Stimulated activated CD8-positive, alpha-beta memory T cell treated with anti-CD3 and anti-CD28 coated beads, Interleukin-7, amount 100 ng/mL, for 4 hours (primary cell): ENCODE measurements at places on chromosomes 12 and 14.

DNA sequence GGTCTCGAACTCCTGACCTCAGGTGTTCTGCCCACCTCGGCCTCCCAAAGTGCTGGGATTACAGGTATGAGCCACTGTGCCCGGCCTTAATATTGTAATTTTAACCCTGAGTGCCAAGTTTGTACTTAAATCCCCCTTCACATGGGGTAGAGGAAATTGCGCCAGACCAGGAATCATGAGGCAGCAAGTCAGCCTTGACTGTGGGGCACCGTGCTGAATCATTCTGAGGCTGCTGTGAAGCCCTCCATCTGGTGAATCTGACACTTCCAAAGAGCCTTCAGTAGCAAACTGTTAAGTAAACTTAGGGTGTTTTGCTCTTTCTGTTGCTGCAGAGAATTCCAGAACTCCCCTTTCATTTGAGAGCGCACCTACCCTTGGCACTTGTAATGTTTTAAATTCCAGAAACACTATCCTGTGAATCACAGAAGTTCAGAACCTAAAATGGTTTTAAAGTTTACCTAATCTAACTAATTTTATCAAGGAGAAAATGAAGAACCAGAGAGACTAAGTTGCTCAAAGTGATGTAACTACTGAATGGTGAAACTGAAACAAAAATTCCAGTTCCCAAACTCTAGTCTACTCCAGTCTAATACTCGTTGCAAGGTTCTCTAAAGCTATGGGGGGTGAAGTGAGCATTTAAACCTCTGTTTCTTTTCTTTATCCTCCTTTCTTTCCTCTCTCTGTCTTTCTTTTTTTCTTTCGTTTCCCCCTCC is 7.5 kb downstream of the HEBP1 start:
- DNase-seq, result no peak

GRCh38 chr14:22474730-22475351 is 114.2 kb downstream of the DAD1 start:
- no peak for DNase-seq

DNA sequence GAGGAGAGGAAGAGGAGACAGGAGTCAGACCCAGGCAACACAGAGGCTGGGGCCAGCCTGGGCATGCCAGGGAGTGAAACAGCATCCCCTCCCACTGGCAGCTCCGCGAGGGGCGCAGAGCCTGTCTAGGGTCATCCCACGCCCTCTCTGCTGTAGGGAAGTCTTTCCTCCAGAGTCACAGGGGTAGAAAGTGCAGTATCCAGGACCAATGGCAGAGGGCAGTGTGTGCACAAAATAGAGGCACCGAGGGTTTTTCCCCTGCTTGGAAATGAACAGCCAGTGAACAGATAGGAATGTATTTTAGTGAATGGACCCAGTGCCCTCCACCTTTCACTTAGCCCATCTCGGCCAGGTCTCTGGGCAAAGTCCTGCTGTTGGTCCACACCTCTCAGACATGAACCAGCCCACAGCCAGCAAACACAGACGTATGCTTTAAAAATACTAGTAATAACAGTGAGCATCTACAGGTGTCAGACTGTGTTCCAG is 9.4 kb upstream of the KRT74 start:
- peak; percentile 33 for DNase-seq

DNA sequence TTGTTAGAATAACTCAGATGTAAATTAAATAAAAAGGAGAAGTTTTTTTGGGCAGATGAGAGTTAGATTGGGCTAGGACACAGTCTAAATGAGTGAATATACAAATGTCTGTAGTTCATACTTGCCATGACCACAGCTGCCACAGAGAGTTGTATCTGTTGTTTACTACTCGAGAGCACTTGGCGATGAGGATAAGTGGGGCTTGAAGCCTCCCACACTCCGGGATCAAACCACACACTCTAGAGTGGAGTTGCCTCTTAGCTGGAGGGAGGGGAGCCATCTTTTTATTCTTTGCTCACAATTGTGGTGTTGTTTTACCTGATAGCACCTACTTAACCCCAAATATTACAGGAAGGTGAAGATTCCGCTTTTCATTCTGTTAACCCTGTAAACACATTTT is 27.5 kb downstream of the BEST3 start:
- DNase-seq, result no peak

- no peak for DNase-seq
Observed at GRCh38 chr12:104177663-104178501, 37.7 kb upstream of the TXNRD1 start.

GRCh38 chr14:99548255-99548654 is 55.8 kb downstream of the CCDC85C start:
- no peak for DNase-seq

GRCh38 chr14:69720912-69721311 is 46.0 kb upstream of the SRSF5 start:
- DNase-seq, result no peak

DNA sequence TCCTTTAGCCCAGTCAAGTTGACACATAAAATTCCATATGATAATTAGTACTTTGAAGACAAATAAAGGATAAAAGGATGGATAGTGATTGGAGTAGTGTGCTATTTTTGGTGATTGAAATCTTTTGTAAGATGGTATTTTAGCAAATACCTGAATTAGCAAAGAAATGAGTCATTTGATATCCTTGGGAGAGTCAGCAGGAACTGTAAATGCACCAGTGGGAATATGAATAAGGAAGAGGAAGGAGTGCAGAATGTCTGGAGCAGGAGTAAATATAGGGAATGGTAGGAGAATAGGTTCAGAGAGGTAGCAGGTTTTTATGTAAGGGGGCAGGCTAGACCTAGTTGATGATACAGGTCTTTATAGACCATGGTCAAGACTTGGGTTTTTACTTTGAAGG is 75.0 kb downstream of the TRMT5 start:
- no peak for DNase-seq

- no peak for DNase-seq
Observed at GRCh38 chr12:110912263-110912662, 8.1 kb downstream of the MYL2 start.
